Stimulated activated CD8-positive, alpha-beta memory T cell treated with anti-CD3 and anti-CD28 coated beads, Interleukin-15, amount 100 ng/mL, for 4 hours (primary cell): ENCODE measurements at places on chromosomes 5 and 9.

DNA sequence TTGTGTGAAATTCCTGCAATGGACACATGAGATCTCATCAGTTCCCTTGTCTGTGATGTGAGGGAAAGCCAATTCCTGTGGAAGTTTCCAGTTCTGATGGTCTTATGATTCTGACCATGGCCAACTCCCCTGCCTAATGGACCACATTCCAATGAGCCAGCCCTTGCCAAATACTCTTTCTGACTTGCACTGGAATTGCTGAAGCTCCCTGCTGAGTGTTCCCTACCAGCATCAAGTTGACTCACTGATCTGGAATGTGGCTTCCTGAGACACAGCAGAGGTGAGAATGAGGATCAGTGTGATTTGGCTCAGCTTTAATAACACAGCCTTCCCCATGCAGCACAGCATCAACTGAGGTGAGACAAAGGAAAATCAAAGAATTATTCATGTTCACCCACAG lies 427.8 kb downstream of the KDM4C start:
- DNase-seq: no peak

- DNase-seq: no peak
Observed at GRCh38 chr5:158599157-158599556, 500.6 kb downstream of the EBF1 start.

DNA sequence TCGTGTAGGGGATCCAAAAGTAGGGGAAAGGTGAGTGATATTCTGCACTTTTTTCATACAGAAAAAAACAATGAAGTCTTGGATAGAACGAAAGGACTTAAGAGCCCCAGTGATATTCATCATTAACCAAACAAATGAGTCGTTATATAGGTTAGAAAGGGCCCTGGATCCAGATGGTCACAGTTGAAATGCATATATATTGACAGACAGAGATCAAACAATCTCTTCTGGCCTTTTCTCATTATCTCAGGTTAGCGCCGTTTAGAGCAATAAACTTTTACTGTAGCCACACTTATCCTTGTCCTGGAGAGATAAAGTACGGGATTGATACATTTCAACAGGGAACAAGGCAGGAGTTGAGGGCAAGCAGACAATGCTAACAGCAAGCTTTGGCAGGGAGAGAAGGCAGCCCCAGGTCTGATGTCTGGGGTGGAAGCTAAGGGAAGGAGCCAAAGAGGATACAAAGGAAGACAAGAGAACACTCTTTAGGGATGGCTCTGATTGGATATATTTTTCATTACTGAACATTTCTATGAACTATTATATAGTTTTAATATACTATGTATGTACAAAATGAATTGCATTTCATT lies 77.0 kb downstream of the LIFR start:
- DNase-seq: no peak

DNA sequence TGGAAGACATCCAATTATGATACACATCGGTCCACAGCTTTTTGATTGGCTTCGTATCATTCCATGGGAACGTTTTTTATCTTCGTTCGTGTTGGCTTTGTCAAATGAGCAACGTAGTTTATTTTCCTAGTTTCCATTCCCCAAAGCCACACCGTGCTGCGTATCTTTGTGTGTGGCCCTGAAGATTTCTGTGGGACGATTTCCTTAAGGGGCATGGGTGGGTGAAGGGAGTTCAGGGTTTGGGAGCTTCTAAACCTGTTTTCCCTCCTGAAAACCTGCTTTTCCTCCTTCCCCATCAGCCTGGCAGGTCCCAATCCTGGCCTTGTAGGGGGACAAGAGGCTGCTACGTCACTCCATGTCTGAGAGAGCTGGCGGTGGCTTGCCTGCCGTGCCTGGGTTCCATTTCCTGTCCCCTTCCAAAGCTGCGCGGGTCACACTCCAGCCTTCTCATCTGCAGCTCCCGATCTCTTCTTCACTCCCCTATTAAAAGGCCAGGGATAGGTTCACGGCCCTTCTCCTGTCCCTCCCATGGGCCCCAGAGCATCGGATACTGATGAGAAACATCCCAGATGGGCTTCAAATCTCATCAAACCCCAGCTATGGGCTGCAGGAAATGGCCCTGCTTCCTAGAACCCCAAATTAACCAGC lies 23.5 kb upstream of the ASS1 start:
- DNase-seq: no peak

DNA sequence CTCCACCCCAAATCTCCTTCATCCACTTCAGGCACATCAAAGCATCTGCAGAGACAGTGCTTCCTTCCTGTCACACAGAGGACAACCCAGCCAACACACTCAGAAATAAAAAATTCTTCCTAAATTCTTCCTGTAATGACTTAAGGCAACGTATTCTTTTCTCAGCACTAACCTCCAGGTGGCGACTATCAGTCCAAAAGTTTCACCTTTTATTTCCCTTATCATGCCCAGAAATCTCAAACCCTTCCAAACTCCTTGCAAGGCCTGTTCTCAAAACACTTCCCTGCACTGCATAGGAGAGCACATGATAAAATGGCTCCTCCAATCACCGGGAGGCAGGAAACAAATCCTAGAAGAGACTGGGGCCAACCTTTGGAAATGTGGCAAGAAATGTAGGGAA lies 35.1 kb downstream of the SLIT3 start:
- no peak for DNase-seq

DNA sequence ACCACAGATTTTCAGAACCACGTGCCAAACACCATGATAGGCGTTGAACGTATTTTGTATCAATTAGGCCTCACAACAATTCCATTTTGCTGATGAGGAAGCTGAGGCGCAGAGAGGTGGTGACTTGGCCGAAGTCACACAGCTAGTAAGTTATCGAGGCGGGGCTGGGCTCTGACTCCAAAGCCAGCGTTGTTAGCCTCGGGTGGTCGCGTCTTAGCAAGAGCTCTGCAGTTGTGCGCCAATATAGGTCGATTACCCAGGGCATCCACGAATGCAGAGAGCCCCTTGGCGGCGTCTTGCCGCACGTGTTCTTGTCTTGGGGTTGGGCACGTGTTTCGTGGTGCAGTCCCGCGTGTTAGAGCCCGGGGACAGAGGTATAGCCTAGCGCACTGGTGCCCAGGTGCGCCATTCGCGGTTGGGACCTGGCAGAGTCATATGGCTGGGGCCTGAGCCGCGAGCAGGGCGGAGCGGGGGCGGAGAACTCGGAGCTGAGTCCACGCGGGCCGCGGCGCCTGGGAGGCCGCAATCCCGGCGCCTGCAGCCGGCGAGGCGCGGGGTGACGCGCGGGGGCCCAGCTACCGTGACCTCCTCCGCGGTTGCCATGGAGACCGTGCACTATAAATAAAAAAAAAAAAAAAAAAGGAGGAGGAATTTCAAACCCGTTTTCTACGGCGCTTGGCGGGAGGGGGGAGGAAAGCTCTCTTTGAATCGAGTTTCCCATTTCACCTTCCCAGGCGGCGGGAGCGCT lies 62.3 kb downstream of the CXXC5 start:
- peak; percentile 52 for DNase-seq
